NCI-H1092 (cell line): ENCODE measurements at places on chromosomes 3 and 15.
A peak's percentile ranks its signal among the peaks of the same experiment; 100 is the strongest.

- DNase-seq = no peak
Observed at GRCh38 chr15:53675832-53676231, 83.6 kb downstream of the WDR72 start.

GRCh38 chr3:2810723-2811122 is 299.5 kb downstream of the IL5RA start:
- no peak for DNase-seq

DNA sequence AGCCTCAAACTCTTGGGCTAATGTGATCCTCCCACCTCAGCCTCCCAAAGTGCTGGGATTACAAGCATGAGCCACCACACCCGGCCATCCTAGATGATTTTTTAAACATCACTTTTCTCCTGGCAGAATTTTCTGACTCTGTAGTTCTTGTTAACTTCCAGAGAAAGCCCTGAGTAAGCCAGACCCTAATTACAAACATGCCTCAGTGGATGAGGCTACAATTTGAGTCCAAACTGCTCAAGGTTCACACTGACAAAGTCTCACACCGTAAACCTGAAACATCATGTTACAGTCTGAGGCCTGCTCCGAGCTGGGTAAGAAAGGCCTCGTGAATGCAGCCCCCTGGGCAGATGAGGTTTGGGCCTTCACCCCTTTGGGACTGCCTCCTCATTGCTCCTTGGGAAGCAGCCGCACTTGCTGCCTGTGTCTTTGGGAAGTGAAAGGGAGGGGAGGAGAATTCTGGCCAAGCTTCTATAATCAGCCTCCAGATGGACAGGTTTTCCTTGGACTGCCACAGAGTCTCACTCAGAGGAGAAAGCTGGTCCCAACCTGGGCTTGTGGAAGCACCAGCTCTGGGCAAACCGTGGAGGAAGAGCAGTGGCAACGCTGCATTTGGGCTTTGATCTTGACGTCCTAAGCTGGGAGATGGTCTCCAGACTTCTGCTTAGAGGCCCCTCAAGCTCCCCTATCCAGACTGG is 46.0 kb downstream of the CA12 start:
- no peak for DNase-seq

GRCh38 chr15:88257311-88258092 is 963 bp upstream of the NTRK3 start:
- no peak for DNase-seq

DNA sequence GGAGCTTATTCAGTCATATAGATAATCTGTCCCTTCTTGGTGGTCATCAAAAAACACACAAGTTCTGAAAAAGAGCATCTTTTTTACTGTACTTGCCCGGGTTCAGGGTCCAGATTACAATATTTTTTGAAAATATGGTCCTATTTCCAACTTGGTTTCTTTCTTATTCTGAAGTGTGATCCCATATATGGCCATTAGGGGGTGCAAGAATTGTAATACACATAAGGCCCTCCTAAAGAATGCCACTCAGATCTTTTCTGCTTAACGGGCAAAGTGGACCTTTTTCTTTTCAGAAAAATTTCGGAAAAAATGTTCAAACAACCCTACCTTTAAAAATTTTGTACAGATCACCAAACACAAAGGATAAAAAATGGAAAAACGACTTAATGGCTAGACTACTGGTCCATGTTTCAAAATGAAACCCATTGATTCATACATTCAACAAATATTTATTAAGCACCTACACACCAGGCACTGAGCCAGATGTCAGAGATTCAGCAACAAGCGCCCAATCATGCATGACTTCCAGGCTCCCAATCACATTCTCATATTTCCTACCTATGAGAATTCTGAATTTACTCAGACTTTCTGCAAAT is 102.0 kb upstream of the MYRIP start:
- DNase-seq = no peak

DNA sequence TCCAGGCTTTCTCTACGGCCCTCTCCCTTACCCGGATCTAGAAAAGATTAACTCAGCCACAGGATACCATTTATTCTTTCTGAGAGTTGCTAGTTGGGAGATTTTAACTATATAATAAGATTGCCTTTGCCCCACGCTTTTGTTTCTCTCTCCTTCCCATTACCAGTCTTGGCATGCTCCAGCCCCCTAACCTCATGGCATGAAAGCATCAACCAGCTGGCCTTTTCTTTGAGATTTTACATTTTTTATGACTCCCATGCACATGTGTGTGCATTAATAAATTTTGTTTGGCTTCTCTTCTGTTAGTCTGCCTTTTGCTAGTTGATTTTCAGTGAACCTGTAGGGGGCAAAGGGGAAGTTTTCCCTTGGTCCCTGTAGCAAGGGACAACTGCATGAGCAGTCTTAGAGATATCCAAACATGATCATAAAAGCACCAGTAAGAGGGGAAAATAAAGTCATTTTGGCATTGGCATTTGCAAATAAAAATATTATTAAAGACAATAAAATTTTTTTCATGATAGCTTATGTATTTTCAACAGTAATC is 73.6 kb downstream of the OXSM start:
- DNase-seq = no peak

GRCh38 chr15:49282366-49282765 is 112.3 kb downstream of the GALK2 start:
- no peak for DNase-seq

- DNase-seq = peak; percentile 6
Observed at GRCh38 chr3:190424478-190425439, 24.9 kb downstream of the TMEM207 start.

DNA sequence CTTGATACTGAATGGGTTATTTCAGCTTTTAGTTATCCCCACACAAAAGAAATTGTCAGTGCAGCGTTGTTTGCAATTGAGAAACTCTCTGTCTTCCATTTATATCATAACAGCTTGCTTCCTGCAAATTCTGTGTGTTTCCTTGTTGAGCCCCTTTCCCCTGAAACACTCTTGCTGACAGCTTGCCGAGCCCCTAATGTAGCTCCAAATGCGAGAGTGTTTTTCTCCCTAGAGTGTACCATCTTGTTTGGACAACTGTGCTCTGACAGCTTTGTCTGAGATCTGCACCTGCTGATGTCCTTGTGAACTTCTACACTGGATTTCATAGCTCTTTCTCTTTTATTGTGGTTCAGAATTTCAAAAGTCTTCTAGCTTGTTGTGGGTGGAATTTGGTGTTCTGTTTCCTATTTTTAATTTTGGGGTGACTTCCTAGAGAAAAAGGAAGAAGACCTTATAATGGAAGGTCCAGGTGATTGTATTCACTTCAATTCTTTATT is 343.5 kb downstream of the PDCD6IP start:
- no peak for DNase-seq

DNA sequence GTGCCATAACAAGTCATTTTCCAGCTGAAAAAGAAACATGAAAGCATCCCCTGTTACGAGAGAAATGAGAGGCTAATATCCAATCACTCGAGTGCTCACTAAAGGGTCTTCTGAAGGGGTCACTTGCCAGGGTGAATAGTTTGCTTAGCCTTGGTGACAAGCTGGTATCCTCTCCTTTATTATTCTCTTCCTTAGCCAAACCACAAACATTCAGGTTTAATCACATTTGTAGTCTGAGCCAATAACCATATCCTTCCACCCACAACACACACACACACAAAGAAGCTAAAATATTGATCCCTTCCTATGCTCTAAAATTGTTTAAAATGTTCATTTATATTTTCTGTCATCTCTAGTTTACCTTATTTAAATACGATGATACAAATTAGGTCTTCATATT is 240.5 kb upstream of the TMCO5A start:
- no peak for DNase-seq

DNA sequence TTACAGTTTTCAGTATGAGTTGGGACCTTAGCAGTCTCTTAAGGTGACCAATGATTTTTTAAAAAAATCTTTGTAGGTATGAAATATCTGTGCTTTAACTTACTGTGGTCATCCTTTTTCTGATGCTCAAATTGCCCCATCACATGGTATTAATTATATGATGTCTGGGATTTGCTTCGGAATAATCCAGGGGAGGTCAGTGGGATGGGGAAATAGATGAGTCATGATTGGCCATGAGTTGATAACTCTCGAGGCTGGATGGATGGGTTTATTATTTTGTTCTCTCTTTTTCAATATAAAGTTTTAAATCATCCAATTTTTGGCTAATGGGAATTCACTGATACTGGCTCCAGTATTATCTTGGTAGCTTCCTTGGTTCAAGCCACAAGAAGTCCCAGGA is 370.3 kb upstream of the TPM1 start:
- no peak for DNase-seq

DNA sequence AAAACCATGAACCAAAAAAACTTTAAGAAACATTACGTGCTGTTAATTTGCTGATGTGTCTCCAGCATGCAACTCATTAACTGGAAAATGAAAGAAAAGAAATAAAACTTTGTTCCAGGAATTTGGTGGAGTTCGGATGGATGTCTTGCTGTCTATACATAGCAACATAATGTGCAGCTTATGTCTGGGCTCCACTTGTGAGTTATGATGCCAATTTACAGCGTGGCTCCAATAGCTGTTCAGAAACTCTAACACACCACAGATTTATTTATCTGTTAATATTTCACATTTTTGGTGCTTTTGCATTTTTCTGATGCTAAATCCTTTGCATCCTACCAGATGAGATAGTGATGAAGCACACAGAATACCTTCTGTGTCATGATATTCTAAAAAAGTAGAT is 45.1 kb downstream of the MAP4 start:
- DNase-seq = no peak

DNA sequence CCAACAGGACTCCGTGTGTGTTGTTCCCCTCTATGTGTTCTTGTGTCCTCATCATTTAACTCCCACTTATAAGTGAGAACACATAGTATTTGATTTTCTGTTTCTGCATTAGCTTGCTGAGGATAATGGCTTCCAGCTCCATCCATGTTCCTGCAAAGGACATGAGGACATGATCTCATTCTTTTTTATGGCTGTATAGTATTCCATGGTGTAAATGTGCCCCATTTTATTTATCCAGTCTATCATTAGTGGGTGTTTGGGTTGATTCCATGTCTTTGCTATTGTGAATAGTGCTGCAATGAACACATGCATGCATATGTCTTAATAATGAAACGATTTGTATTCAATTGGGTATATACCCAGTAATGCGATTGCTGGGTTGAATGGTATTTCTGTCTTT is 28.5 kb upstream of the TOP2B start:
- DNase-seq = no peak
